ENCODE measurements at places on chromosomes 4 and X. TPM values are rescaled to one million over a fixed set of nuclear protein-coding genes. Genes with fewer than 3 reads are reported as not detected.

The XAGE2 gene
- total RNA-seq: not detected

The DMP1 gene
- not detected for total RNA-seq

The TMEM187 gene
- 12.2 TPM for total RNA-seq

The ASB5 gene
- total RNA-seq: not detected

The ENPP6 gene
- 1.1 TPM for total RNA-seq

The LRCH2 gene
- 2.9 TPM for total RNA-seq

DNA sequence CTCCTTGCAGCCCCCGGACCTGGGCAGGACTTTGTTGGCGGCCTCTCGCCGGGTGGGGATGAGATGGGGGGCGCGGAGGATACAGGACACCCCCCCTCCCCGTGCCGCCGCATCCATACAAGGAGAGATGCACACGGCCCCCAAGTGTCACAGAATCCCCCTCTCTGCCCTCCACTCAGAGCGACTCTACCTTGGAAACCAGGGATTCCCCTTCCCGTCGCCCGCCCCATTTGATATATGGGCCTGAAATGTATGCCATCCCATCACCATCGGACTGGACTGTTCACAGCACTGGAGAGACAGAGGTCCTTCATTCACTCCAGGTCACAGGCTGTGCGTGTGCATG, 426 bp downstream of the PORCN start:
- peak overlapping the region; percentile 84 for H3K27ac ChIP-seq
- H3K4me1 ChIP-seq: no peaks in the 10 kb centered on the region
- H3K36me3 ChIP-seq: no peaks in the 10 kb centered on the region
- H3K4me3 ChIP-seq: peak overlapping the region; percentile 60
- H3K27me3 ChIP-seq: no peaks in the 10 kb centered on the region
- no peak for DNase-seq

DNA sequence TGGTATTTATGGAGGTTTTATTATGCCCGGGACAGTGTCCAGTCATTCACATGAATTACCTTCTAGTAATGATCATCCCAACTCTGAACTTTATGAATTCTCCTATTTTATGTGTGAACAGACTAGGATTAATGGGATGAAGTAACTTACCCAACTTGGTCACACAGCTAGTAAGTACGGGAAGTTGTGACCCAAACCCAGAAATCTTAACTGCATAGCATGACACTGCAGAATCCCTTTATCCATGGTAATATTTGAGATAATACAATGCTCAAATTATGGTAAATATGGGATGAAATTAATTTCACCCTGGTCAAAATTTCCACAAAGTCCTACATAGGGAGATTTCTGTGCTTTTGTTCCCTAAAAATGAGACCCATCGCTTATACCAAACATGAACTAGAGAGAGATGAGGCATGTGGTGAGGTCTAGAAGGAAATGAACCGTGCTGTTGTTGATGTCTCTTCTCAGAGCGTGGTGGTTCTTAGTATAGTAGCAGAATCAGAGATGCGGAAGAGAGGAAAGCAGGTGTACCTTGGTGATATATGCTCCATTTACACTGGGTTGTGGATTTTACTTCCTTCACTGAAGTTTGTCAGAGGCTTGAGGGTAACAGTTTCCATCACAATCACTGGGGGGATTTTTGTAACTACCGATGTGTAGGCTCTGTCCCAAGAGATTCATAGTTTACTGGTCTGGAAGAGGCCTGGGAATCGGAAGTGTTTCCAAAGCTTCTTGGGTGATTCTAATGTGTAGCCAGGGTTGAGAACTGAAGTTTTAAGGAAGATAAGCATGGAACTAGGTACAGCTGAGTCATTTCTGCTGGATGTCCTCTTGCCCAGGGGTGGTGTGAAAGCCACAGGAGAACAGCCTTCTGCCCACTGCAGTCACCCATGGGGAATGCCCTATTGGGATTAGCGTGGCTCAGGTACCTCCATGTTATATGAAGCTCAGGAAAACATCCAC, 30.2 kb upstream of the FAM9C start:
- peaks cover 10% of the 10 kb centered on the region for H3K4me1 ChIP-seq
- no peak overlapping the region for H3K4me3 ChIP-seq
- no peak for DNase-seq
- H3K36me3 ChIP-seq: no peaks in the 10 kb centered on the region
- no peaks in the 10 kb centered on the region for H3K27me3 ChIP-seq

- H3K27ac ChIP-seq: no peak overlapping the region
- no peak overlapping the region for H3K4me3 ChIP-seq
- no peak for DNase-seq
- H3K27me3 ChIP-seq: no peaks in the 10 kb centered on the region
These were observed 766.1 kb downstream of the KCTD8 start for GRCh38 chr4:43682551-43682950.

DNA sequence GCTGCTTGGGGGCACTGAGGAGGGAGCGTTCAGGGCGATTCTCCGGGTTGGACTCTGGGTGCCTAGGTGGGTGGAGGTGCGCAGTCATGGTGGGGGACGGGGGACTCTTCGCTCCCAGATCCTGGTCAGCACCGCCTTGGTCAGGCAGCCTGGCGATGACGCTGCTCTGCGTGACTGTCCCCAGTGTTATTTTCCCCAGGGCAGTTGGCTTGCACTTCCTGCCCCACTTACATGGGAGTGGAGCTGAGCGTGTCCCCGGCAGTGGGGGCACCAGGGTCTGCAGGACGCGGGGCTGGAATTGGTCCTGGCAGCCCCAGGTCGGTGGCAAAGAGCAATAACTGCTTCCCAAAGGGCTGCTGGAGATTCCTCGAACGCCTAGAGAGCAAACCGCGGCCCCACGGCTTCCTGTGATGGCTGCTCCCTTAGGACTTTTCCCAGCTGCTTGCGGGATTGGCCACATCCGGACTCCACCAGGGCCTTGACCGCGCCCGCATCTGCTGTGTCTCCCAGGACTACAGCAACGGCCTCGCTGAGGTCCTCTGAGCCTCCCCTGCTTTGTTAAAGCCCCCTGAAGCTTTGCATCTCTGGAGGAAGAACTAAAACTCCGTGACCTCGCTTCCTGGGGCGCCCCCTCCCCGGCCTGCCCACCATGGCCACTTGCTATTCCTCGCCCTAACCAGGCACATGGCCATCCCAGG, 35.3 kb upstream of the GPR78 start:
- H3K27ac ChIP-seq: no peak overlapping the region
- H3K4me1 ChIP-seq: no peaks in the 10 kb centered on the region
- no peaks in the 10 kb centered on the region for H3K27me3 ChIP-seq
- DNase-seq: peak; percentile 66
- no peaks in the 10 kb centered on the region for H3K36me3 ChIP-seq

DNA sequence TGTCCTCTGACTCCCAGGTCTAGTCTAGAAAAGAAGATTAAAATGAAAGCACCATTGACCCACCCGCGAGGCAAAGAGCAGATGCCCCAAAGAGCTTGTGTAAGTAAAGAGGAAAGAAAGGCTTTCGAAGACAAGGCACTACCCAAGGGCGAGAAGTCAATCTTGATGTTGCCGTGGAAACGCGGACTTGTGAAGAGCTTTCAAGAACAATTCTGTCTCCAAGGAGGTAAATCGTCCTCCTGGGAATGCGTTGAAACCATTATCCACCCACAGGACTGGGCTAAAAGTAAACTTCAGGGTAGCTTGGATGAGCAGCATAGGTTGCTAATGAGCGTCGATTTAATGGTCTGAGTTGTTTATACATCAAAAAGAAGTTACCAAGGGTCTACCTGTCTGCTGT, 189.3 kb downstream of the DHRSX start:
- H3K4me3 ChIP-seq: no peak overlapping the region
- no peaks in the 10 kb centered on the region for H3K36me3 ChIP-seq
- H3K4me1 ChIP-seq: no peaks in the 10 kb centered on the region

DNA sequence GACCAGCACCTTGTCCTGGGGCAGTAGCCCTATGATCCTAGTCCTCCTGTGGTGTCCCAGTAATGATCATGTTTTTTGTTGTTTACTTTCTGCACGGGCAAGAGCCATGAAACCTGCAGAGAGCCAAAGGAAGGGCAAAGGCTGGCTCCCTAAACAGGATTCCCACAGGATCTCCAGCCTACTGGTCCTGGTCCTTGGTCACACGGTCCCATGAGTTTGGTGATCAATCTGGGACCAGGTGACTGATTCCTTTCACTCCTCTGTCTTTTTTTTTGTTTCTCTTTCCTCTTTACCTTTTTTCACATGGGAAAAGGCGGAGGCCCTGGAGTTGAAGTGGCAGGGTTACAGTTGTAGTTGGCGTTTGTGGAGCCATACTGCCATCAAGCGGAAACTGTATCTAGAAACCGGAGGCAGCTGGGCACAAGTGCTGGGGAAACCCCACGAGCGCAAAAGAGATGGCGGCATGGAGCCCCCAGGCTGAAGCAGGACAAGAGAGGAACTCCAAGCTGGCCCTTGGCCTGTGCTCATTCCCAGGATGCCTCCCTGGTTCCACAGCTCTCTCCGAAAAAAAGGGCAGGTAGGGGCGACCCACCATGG, 34.6 kb downstream of the NBDY start:
- H3K36me3 ChIP-seq: no peaks in the 10 kb centered on the region
- no peak overlapping the region for H3K4me3 ChIP-seq
- H3K4me1 ChIP-seq: peaks cover 32% of the 10 kb centered on the region
- H3K27me3 ChIP-seq: no peaks in the 10 kb centered on the region
- H3K27ac ChIP-seq: peak overlapping the region; percentile 86

- DNase-seq: no peak
- H3K27ac ChIP-seq: no peak overlapping the region
- H3K4me3 ChIP-seq: no peak overlapping the region
- H3K4me1 ChIP-seq: no peaks in the 10 kb centered on the region
- no peaks in the 10 kb centered on the region for H3K36me3 ChIP-seq
- no peaks in the 10 kb centered on the region for H3K27me3 ChIP-seq
These were observed 71.1 kb downstream of the ADGRA3 start for GRCh38 chr4:22444813-22445212.

DNA sequence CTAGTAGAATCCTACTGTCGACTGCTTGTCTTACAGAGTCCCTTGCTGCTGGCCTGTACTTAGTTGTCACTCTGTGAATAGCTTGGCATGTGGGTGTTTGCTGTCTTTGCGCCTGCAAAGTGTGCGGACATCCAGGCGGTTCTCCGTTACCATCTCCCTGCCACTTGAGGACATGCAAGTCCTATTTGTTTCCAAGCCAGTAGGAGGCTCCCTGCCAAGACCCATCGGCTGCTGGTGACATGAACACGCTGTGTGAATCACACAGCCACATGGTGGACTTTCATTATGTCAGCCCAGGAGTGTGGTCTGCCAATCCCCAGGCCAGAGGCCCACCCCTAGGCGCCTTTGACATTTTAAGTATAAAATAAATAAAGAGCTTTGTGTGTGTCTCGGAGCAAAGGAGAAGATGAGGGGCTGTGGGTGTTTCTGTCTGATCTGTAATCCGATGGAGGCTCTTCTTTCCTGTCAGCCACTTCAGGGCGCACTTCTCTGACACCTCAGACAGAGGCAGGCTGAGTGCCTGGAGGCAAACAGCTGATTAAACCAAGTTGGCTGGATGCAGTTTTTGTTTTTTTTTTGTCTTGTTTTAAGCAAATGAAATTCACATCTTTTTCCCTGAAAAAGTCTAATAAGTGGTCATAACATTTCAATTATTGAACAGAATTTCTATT, 51.5 kb downstream of the ALPK1 start:
- H3K27ac ChIP-seq: no peak overlapping the region
- H3K36me3 ChIP-seq: no peaks in the 10 kb centered on the region
- no peaks in the 10 kb centered on the region for H3K4me1 ChIP-seq
- H3K4me3 ChIP-seq: no peak overlapping the region

DNA sequence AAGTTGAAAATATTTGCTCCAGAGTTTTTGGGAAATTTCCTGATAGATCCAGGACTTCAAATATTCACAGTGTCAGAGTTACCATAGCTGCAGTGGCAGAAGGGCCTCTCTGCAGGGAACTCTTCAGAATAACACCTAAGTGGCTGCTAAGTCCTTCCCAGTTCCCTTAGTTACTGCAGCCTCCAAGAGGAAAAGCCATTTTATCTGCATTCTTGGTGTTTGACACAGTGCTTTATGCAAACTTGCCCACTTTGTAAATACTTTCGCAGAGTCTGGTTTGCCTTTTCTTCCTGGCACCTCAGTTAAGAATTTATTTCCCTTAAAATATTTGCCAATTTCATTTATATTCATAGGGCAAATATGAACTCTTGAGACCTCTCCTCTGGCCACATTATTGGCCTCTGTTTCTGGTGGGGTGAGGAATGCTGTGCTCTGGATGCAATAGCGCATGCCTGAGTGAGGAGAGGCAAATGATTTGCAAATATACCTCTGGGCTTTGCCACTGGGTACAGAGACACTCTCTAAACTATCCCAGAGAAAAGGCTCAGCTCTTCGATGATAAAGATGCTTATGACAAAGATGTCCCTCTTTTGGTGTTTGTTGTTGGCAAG, 566.3 kb upstream of the NR3C2 start:
- H3K27me3 ChIP-seq: no peaks in the 10 kb centered on the region
- H3K4me1 ChIP-seq: no peaks in the 10 kb centered on the region
- H3K36me3 ChIP-seq: no peaks in the 10 kb centered on the region
- H3K4me3 ChIP-seq: no peak overlapping the region
- no peak overlapping the region for H3K27ac ChIP-seq

GRCh38 chr4:11615601-11616000, 186.9 kb upstream of the HS3ST1 start:
- no peaks in the 10 kb centered on the region for H3K4me1 ChIP-seq

DNA sequence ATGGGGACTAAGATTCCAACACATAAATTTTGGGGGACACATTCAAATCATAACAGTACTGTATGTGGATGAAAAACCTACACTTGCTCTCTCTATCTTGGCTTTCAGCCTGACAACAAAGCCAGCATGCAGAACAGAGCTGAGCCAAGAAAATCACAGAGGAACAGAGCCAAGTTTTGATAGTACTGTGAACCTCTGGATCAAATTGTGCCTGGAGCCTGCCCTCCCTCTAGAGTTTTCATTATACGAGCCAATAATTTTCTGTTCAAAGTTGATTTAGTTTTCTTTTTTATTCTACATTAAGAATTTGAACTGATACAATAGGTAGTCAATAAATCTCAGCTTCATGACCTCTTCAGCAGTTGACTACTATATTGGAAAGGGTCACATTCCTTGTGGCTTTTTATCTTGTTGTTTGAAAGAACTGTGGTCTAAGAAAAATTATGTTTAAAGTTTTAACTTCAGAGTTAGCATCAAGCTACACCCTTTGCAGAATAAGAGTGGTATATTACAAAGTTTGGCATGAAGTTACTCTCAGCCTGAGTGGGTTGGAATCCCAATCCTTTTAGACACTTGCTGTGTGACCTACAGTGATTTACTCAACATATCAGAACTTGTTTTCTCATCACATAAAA, 31.1 kb downstream of the GRID2 start:
- no peaks in the 10 kb centered on the region for H3K27me3 ChIP-seq
- no peak for DNase-seq
- no peaks in the 10 kb centered on the region for H3K36me3 ChIP-seq
- H3K4me1 ChIP-seq: no peaks in the 10 kb centered on the region
- H3K4me3 ChIP-seq: no peak overlapping the region

GRCh38 chrX:64186974-64187761, 18.3 kb downstream of the AMER1 start:
- no peaks in the 10 kb centered on the region for H3K4me1 ChIP-seq
- no peak overlapping the region for H3K27ac ChIP-seq
- no peak overlapping the region for H3K4me3 ChIP-seq
- peak; percentile 42 for DNase-seq
- no peaks in the 10 kb centered on the region for H3K27me3 ChIP-seq

Data from spleen (tissue), 13 donors.